Stimulated activated CD8-positive, alpha-beta memory T cell treated with anti-CD3 and anti-CD28 coated beads, Interleukin-4, amount 100 ng/mL, for 4 hours (primary cell): ENCODE measurements at places on chromosomes 1 and 21.

GRCh38 chr1:66182026-66182425, 351.9 kb upstream of the SGIP1 start:
- DNase-seq, result no peak

DNA sequence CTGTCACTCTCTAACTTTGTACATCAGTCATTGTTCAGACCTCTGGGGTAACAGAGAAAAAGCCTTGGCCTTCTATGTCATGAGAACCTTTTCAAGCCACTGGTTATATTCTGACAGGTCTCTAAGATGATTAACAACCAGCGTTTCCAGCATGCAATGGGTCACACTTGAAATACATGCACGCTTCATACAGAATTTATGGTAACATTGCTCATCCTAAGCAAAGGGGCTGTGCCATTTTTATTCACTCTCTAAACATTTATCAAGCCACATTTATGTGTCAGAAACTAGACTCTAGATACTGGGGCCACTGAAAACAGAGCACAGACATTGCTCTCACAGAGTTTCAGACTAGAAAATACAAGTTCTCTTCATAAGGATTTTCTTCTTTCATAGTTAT, 501.4 kb upstream of the DAB1 start:
- no peak for DNase-seq

DNA sequence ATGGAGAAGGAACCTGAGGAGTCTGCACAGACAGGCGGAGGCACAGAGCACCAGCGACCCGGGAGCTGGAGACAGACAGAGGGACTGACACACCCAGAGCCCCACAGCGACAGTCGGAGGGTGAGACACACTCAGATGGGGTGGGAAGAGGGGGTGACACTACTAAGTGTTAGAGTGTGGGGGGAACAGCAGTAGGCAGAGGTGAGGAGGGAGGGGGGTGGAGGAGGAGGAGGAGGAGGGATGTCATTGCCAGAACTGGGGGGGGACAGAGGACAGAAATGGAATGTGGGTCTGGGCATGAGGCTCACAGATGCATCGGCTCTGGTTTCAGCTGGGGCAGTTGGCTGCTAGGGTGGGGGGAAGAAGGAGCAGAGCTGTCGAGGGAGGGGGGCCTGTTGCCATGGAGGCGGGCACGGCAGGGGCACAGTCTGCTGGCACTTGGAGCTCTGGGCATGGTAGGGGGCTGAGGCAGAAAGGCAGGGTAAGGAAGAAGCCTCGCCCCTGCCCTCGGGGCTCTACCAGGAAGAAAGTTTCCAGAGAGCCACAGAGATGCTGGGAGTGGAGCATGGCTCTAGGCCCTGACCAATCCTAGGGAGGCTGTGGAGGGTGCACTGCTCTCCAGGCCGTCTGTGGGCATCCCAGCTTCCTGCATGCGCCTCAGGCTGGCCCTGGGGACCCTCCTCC, 37.3 kb downstream of the AHDC1 start:
- DNase-seq, result no peak

DNA sequence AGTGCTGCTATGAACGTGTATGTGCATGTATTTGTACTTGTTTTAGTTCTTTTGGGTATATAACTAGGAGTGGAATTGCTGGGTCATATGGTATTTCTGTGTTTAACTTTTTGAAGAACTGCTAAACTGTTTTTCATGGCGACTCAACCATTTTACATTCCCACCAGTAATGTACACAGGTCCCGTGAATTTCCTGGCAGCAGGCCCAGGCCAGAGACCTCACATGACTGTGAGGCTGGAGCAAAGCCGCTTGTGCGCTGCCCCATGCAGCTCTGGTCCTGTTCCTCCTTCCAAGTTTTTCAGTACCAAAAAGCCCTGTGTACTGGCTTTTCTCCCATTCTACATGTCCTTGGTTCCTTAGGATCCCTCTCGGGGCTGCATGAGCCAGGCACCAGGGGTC, 29.6 kb downstream of the ACOT11 start:
- DNase-seq, result no peak

GRCh38 chr1:85485516-85485915, 20.6 kb upstream of the DDAH1 start:
- no peak for DNase-seq

DNA sequence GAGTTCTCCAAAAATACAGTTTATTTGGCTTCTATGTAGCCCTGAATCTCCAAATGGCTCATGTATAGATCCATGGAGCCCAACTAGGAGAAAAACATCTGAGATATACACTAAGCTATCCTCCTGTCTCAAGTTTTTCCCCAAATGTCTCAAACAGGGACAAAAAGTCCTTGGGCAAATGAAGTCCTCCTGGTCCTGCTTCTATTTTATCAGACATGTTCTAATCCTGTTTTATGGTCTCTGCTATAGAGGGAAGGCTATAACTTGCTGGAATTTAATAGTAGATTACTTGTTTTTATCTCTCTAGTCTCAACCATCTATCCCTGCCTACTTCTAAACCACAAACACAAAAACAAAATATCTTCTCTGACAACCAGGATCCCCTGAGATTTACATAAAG, 26.9 kb downstream of the CRP start:
- DNase-seq, result no peak

DNA sequence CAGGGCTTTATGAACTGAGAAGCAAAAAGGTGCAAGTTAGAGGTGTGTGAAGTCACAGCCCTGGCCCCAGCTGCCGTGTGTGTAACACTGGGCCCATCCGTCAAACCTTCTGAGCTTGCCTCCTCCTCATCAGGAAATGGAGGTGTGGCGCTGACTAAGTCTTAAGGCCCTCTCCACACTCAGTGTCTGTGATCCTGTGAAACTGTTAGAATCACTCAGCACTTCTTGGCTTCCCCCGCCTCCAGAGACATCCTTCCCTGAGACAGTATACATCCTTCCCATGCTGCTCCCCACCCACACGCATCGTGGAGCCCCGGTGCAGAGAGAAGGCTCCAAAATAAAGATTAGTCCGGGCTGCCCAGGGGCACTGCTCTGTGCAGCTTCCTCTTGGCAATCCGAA, 33.3 kb downstream of the LRP8 start:
- DNase-seq, result peak; percentile 10

DNA sequence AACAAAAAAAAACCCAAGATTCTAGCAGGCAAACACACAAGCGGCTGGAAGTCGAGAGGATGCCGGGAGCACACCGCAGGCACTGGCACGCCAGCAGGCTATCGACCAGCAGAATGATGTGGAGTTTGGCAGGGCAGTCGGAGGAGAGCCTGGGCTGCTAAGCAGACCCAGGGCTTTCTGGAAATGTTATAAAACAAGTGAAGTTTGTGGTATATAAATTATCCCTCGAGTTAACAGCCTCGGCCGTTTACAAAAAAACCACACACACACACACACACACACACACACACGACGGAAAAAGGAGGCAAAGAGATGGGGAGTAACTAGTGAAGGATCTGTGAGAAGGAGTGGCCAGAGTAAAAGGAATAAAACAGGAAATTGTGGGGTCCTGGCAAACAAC, 87.2 kb upstream of the IVNS1ABP start:
- no peak for DNase-seq

DNA sequence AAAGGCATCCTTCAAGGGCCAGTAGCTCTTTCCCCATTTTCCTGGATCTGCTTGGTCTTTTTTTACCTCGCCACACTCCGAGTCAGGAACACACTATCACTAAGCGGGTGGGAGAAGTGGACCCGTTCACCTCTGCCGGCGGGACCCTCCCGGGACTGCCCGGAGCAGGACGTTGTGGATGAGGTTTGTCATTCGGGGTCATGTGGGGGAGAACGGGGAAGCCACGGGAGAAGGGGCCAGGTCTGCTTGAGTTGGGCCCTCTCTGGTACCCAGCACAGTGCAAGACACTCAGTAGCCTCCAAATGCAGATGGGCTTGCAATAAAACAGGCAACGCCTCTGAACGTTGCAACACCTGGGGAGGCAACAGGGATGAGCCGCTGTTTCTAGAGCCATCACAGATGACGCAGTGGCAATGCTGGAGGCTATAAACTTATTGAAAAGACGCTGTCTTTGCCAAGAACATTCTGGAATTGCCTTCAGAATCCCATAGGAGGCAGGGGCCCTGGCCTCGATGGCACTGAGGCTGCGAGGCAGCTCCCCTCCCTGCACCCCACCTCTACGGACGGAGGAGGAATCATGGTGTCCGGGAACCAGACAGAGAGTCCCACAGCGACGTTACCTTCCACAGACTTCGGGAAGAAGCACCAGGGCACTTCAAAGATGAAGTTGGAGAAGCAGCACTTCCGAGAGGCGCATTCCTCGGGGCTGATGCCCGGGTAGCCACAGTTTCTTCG, 3.8 kb downstream of the TFF2 start:
- no peak for DNase-seq

DNA sequence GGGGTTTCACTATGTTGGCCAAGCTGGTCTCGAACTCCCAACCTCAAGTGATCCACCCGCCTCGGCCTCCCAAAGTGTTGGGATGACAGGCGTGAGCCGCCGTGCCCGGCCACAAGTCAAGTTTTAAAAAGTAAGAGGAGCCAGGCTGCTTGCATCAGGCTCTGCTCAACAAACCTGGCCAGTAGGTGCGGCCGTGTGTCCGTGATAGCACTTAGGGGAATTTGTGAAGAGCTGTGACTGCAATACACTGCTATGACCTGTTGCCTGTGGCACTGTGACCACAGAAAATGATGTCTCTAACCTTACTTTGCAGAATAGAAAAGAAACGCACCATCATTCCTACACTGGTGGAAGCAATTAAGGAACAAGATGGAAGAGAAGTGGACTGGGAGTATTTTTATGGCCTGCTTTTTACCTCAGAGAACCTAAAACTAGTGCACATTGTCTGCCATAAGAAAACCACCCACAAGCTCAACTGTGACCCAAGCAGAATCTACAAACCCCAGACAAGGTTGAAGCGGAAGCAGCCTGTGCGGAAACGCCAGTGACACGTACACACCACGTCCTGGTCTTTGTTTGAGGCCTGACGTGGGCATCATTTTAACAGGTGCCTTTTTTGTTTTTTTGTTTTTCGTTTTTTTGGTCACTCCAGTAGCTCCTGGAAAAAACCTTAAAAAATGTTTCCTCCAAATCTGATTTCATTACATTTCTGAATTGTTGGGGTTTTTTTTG, 16.7 kb downstream of the C1orf174 start:
- DNase-seq, result no peak

- DNase-seq, result no peak
Measured at GRCh38 chr1:5745800-5746610, 246.2 kb downstream of the NPHP4 start.

DNA sequence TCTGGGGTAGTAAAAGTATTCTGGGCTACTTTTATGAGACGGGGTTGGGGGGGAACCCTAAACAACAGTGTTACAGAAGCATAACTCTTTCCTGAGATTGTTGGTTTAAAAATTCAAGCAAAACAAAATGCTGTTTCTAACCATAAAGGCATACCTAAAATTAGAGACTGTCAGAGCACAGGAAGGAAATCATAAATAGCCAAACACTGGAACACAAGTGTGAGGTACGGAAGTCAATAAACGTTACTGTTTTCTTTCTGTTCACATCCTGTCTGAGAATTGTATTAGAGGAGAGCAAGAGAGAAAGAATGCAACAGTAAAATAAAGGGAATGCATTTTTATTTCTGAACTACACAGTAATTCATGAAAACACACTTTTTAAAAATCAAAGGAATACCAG, 42.8 kb upstream of the IL12RB2 start:
- DNase-seq, result no peak

DNA sequence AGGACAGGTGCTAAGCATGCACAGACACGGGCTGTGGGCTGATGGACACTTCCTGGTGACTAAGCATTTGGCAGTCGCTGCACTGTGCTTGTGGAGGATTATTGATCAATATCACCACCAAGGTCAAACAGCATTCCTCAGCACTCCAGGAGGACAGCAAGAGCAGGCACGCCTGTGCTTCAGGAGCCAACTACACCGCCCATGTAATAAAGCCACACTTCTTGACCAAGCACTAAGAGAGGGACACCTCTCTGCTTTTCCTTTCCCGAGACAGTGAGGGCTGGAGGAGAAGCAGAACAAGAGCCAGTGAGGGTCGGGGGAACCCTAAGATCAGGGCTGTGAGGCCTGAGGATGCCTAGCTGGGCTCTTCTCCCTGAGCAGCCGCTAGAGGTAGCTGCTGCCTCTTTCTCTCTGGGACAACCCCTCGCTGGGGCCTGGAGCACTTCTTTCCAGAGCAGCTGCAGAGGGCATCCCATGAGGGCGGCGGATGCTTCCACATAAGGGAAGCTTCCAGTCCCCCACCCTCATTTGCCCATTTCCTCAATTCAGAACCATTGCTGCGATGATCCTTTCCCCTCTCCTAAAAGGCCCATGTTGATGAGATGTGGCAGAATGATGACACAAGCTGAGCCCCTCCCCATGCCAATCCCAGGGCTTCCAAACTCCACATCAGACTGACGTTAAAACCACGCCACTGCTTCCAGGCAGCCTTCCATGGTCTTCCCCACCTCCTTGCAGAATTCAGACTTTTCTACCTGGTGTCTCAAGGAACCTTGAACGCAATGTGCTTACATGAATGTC, 19.1 kb downstream of the RAB7B start:
- no peak for DNase-seq
